Hematopoietic multipotent progenitor cell (in vitro differentiated cells): ENCODE measurements at places on chromosomes 2 and 18. TPM values are rescaled to one million over a fixed set of nuclear protein-coding genes. Genes with fewer than 3 reads are reported as not detected.
A peak's percentile ranks its signal among the peaks of the same experiment; 100 is the strongest.

GRCh38 chr2:100140582-100140981 lies 1.8 kb downstream of the AFF3 start:
- no peak for DNase-seq

DNA sequence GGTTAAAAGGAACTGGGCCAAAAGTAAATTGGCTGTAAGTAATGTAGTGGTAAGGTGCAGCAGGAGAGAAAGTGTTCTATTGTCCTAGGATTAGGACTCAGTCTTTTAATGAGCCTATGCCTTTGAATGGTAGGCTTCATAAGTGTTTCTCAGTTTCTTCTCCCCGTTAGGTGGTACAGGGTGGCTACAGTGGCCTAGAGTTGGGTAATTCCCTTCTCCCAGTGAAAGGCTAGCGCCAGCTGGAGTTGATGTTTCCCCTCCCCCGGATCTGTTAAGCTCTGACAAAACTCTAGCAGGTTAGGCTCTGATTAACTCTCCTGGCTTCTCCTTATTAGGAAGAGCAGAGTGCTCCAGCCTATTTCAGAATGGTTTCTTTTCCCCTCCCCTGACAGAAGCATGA lies 127.7 kb downstream of the DNAH6 start:
- DNase-seq: no peak

DNA sequence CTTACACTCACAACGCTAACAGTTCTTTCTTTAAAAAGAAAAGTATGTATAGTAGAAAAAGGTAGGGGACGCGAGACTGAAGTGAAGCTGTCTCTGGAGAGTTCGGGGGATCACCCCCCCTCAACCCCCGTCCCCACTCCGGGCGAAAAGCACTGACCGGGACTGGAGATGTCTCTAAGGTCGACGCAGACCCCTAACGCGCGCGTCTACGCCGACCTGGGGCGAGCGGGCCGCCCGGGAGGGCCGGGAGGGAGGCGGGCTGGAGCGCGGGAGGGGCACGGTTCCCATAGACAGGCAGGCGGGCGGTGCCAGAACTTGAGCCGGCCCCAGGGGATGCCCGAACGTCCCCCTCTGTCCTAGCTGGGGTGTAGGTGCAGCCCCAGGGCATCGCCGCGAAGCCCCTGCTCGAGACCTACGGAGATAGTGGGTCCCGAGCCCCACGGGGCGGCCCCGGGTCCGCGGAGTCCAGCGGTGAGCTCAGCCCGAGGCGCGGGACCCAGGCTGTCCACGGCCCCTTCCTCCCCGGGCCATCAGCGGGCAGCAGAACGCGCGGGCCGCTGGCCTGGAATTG lies 82.2 kb downstream of the CHRNA1 start:
- peak; percentile 37 for DNase-seq

DNA sequence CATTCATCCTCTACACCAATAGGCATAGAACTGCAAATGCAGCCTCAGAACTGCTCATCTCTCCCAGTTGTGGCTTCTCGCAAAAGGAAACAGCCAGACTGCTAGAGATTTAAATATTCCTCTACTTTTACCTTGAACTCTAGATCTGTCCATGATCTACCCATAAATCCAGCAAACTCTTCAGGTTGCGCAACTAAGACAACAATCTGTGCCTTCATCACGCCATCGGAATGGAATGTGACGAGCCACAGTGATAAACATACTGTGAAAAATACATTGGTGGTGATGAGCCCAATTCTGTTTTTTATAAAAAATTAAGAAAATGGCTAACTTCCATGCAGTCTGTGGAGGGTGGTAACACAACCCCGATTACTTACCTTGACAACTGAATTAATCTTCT lies 626.7 kb downstream of the LRRTM4 start:
- no peak for DNase-seq

DNA sequence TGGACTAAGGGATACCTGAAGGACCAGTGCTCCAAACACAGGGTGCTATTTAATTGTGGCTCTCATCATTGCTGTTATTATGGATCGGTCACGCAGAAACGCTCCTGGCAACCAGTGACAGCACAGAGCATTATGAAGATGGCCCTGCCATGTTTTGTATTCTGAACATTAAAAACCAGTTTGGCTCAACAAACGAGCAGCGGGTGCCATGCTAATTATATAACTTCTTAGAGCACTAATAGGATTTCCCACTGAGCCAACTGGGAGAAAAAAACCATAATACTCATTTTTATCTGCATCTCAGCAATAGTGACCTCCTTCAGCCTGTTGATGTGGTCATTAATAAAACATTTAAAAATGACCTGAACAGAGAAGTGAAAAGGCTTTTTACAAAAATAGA lies 212.8 kb downstream of the STK39 start:
- DNase-seq: no peak

GRCh38 chr2:33104052-33104623 lies 157.4 kb downstream of the LTBP1 start:
- no peak for DNase-seq

GRCh38 chr2:75853436-75853835 lies 142.7 kb upstream of the GCFC2 start:
- DNase-seq: no peak

DNA sequence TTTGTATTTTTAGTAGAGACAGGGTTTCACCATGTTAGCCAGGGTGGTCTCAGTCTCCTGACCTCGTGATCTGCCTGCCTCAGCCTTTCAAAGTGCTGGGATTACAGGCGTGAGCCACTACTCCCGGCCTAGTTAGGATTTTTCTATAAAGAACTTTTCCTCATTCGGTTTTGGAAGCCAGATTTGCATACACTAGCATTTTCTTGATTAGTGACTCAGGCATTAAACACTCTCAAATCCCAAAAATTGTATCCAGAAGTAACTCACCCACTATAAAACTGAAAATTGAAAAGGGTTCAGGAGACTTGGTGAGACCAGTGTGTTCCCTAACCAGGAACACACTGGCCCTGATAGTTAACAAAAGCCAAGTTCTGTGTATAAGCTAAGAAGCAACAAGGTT lies 25.2 kb downstream of the EIF2AK3 start:
- DNase-seq: no peak

DNA sequence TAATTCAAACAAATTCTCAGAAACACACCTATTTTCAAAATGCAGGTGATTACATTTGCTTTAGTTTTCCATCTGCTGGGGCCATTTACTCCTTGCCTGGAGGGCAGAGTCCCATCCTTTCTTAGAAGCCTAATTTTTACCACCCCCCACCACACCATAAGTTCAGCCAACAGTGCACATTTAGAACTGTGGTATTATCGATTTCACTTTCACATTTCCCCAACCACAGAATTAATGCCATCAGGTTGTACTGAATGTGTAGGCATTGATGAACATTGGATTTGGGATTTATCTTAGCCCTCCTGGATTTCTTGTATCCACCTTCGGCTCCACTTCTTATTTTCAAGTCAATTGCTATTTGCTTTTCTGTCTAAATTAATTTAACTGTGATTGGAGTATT lies 4.5 kb downstream of the SCYGR3 start:
- DNase-seq: no peak

GRCh38 chr2:69118609-69119008 lies 105.6 kb downstream of the ANTXR1 start:
- DNase-seq: no peak

DNA sequence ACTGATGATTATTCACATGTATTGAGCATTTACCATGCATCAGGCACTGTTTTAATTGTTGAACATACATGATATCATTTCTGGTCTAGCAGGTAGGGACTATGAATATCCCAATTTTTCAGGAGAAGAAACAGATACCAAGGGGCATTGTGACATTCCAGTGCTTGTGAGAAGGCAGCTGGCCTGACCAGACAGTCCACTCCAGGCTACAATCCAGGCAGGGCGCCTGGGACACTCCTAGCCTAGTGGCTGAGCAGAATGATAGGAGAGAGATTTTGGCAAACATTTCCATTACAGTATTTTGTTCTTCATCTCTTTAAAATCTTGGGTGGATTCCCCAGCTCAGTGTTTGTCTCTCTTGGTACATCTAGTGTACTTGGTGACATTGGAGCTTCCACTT lies 24.9 kb downstream of the ZNF892 start:
- no peak for DNase-seq

GRCh38 chr2:205704127-205704741 lies 21.9 kb downstream of the NRP2 start:
- DNase-seq: no peak

DNA sequence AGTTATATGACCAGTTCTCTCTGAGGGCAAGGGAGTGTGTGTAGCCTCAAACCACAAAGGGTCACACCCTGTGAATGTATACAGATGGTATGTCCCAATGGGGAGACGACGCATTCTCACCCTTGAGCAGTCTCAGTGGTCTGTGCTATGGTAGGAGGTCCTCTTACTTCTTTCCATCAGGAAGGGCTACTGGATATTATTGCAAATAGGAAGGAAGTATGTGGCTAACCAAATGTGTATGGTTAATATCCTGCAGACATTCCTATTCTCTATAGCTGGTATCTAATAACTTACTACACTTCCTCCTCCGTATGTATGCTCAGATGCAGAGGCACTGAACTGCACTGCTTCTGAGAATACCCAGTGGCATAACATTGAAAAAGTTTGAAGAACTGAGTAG lies 306.7 kb upstream of the CCDC68 start:
- no peak for DNase-seq

GRCh38 chr2:190254063-190254850 lies 65.4 kb downstream of the HIBCH start:
- DNase-seq: no peak

- no peak for DNase-seq
Measured at GRCh38 chr18:52060607-52061304, 279.2 kb upstream of the DCC start.

- no peak for DNase-seq
Measured at GRCh38 chr2:15038366-15039364, 406.1 kb downstream of the LRATD1 start.

DNA sequence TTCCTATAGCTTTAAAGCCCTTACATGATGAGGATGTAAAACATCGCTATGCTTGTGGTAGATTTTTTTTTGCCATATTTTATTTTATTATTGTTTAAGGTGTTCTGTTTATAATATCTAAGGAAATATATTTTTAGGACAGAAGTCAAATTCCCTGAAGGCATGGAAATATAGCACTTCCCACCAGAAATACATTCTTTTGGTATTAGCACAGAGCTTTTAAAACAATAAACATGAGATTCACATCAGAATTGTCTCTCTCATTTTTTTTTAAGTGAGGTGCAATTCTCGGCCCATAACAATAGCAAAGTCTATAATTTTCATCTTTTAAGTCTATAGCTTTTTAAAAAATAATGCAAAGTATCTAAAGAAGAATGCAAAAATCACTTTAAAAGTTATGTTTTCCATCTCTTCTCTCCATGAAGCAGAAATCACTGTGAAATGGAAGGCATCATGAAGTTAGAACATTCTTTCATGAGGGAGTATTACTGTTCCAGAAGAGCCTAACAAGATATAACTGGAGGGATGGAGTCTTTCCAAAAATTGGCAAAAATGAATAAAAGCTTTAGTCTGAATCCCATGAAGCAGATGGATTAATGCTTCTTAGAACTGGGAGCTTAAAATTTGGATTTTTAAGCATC lies 283.6 kb upstream of the TRIB2 start:
- DNase-seq: no peak

DNA sequence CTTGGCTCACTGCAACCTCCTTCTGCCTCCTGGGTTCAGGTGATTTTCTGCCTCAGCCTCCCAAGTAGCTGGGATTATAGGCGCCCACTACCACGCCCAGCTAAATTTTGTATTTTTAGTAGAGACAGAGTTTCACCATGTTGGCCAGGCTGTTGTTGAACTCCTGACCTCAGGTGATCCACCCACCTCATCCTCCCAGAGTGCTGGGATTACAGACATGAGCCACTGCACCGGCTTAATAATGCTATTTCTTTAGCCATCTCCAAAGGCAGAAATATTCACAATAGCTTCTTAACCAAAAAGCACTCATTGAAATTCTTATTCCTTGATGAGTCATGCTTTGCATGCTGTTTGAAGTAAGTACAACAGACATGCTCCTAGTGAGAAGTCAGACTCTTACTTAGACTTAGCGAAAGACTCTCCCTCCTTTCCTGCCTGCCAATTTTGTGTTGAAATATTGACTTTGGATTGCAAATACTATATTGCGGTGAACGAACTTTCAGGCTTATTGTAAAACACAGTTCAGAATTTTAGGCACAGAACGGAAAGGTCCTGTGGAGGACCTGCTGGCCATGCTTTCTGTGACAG lies 4.4 kb downstream of the ACTR3 start:
- no peak for DNase-seq

DNA sequence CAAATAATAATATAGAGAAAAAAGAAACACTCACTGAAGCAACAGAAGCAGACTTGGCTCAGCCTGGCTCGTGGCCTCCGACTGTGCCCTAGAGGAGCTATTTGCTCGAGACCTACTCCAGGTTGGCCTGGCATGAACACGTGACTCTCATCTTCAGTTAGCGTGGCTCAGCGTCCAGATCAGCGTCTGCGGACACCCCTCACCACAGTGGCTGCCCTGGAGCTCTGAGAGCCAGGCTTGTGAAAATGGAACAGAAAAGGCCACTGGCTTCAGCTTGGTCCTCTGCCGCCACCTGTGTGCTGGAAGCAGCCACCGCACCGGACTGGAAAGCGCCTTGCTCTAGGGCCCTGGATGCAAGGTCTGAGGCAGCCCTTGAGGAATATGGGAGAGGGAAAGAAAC lies 1184.0 kb upstream of the GYPC start:
- DNase-seq: no peak

- DNase-seq: no peak
Measured at GRCh38 chr18:42959528-42959927, 156.0 kb downstream of the RIT2 start.

DNA sequence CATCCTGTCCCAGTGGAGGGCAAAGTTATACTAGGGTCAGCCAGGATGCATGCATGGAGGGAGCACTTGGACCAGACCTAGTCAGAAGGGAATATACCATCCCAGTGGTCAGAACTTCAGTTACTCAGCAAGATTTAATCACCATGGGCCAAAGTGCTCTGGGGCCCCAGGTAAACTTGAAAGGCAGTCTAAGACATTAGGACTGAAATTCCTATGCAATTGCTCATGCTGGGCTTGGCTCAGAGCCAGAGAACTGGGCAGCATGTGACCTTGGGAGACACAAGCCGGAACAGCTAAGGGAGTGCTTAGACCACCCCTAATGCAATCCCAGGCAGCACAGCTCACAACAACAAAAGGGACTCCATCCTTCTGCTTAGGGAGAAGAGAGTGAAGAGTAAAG lies 401.3 kb downstream of the KCNJ3 start:
- no peak for DNase-seq

DNA sequence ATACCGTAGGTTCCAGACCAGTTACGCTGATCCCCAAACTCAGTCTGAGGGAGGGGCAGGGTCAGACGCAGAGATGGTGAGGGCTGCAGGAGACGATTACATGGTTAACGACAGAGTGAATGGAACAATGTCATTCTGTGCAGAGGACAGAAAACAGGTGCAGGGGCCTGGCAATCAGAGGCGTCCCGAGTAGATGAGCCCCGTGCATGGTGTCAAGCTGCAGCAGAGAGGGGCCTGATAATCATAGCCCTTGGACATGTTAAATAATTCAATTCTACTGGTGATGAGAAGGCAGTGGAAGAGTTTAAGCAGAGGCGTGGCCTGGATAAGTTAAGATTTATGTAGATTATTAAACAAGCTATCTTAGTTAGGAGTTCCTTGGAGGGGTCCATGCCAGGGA lies 178.6 kb downstream of the MYT1L start:
- no peak for DNase-seq

GRCh38 chr2:2788076-2788475 lies 457.0 kb upstream of the MYT1L start:
- DNase-seq: no peak

COL5A2 gene
- 0.54 TPM for total RNA-seq

FASTKD1 gene
- 11.6 TPM for total RNA-seq

FAM124B gene
- total RNA-seq: 46.3 TPM

LAMA1 gene
- under 0.01 TPM for total RNA-seq

ERICH2 gene
- not detected for total RNA-seq

DSC2 gene
- 0.27 TPM for total RNA-seq

FBXO48 gene
- 0.27 TPM for total RNA-seq

LOXHD1 gene
- under 0.01 TPM for total RNA-seq

C1QL2 gene
- not detected for total RNA-seq

NDUFS1 gene
- total RNA-seq: 37.7 TPM
